GM12878 (cell line): ENCODE measurements at places on chromosomes 16 and 17.

GRCh38 chr17:64679710-64680216 is 17.7 kb upstream of the SMURF2 start:
- H3K36me3 ChIP-seq = no peaks in the 10 kb centered on the region
- no peak for DNase-seq
- H3K27me3 ChIP-seq = no peaks in the 10 kb centered on the region
- H3K27ac ChIP-seq = no peak overlapping the region
- no peaks in the 10 kb centered on the region for H3K4me1 ChIP-seq

DNA sequence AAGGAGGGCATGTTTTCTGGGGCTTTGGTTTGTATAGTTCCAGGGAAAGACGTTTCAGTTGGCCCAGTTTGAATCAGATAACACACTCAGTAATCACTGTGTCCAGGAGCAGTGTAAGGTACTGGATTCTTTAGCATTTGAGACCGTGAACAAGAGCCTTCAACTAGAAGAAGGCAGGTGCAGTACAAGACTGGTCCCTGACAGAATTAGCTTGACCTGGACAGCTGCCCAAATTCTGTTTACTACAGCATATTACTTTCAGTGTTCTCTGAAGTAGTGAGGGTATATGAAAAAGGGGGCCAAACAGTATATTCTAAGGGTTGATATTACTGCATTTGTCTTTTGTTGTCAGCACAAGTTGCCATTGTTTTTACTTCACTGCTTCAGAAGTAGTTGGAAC is 81.3 kb downstream of the COX10 start:
- H3K4me3 ChIP-seq = no peak overlapping the region
- H3K27ac ChIP-seq = no peak overlapping the region
- H3K4me1 ChIP-seq = no peaks in the 10 kb centered on the region

GRCh38 chr17:6668727-6669425 is 17.3 kb downstream of the C17orf100 start:
- no peaks in the 10 kb centered on the region for H3K36me3 ChIP-seq
- no peak for DNase-seq
- H3K4me3 ChIP-seq = no peak overlapping the region
- no peaks in the 10 kb centered on the region for H3K27me3 ChIP-seq
- H3K4me1 ChIP-seq = no peaks in the 10 kb centered on the region
- H3K27ac ChIP-seq = no peak overlapping the region

DNA sequence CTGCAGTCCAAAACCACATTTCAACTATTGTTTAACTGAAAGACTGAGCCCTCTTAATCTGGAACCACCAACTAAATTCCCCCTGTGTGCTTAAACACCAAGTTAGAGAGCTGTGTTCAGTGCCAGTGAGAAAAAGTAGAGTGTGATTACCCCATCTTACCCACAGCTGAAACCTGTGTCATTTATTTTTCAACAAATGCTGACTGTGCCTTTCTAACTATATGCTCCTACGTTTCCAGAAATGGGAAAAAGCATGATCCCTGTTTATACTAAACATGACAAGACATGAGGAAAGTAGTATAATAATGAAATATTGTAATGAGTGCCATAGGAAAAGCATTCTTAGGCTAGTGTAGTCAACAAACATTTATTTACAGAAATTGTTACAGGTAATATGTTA is 7.4 kb upstream of the TOX3 start:
- no peaks in the 10 kb centered on the region for H3K36me3 ChIP-seq
- no peak overlapping the region for H3K4me3 ChIP-seq
- DNase-seq = no peak

DNA sequence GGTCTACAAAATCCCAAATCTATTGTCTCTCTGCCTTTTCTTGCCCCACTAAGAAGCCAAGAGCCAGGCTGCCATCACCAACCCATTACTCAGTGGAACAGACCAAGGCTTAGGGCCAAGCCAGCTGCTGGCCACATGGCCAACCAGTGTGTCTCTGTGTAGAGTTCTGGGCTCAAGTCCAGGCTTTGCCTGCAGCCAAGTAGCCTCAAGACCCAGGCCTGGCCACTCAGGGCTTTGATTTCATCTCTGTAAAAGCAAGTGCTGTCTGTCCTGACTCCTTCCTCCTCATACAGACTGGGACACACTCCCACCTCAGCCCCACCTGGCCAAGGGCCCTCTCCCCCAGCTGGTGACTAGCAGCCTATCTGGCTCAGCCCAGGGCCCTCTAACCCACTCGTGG is 14.6 kb downstream of the SREBF1 start:
- no peak for DNase-seq
- H3K27me3 ChIP-seq = no peaks in the 10 kb centered on the region
- H3K36me3 ChIP-seq = peaks cover 17% of the 10 kb centered on the region
- peaks cover 54% of the 10 kb centered on the region for H3K4me1 ChIP-seq

- H3K27me3 ChIP-seq = no peaks in the 10 kb centered on the region
- H3K27ac ChIP-seq = no peak overlapping the region
- no peak for DNase-seq
- H3K4me3 ChIP-seq = no peak overlapping the region
- H3K4me1 ChIP-seq = peaks cover 3% of the 10 kb centered on the region; the same call in 1 of the 2 replicates
- no peaks in the 10 kb centered on the region for H3K36me3 ChIP-seq
Measured at GRCh38 chr17:68141050-68141449, 105.5 kb downstream of the KPNA2 start.

GRCh38 chr16:17283016-17283415 is 187.7 kb downstream of the XYLT1 start:
- no peaks in the 10 kb centered on the region for H3K36me3 ChIP-seq
- no peaks in the 10 kb centered on the region for H3K27me3 ChIP-seq
- peaks cover 23% of the 10 kb centered on the region for H3K4me1 ChIP-seq
- H3K27ac ChIP-seq = no peak overlapping the region
